ENCODE measurements at places on chromosomes 2 and 18.

DNA sequence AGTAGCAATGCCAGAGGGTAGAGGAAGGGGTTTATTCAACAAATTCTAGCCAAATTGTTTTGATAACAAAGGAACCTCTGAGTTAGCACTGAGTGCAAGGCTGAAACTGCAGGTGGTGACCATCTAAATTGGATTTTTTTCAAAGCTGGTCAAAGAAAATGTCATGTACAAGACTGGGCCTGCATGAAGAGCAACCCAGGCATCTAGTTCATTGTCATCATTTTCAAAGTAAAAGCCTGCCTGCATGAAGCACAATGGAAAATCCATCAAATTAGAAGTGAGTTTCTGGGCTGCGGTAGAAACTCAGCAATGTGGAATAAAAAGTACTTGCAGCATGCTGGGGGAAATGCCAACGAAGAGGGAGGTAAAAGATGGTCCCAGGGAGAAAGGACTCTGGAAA lies 80.8 kb upstream of the PPP1CB start:
- no peak for DNase-seq

DNA sequence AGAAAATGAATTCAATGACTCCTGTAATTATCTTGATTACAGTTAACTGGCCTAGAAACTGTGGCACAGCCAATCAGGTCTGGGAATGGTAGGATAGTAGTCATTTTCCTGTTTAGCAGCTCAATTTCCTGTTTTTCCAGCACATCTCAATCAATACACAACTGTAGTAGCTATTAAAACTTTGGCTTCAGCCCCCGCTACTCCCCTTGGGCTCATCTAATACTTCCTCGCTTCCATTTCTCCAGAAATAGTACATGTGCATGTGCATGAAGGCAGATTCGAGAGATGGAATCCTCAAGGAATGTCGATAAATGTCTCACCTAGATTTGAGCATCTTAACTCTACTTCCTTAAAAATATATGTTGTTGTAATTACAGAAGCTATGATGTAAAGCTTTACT lies 9.7 kb downstream of the COBLL1 start:
- no peak for DNase-seq

DNA sequence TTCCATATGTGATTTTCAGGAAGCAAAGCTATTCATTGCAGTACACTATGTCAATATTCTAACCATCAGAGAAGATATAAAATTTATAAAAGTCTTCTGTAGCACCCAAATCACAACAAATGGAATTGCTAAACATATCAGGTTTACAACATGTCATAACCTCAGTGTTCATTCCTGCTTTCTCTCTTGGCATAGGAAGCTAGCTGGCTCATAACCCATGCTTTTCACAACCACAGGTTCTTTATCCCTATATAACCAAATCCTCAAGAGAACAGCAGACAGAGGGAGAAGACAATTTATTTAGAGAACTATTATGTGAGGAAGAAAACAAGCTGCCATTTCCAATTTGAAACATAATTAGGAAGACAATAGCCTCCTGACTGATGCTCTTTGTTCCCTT lies 997.0 kb upstream of the ACVR2A start:
- DNase-seq = no peak

DNA sequence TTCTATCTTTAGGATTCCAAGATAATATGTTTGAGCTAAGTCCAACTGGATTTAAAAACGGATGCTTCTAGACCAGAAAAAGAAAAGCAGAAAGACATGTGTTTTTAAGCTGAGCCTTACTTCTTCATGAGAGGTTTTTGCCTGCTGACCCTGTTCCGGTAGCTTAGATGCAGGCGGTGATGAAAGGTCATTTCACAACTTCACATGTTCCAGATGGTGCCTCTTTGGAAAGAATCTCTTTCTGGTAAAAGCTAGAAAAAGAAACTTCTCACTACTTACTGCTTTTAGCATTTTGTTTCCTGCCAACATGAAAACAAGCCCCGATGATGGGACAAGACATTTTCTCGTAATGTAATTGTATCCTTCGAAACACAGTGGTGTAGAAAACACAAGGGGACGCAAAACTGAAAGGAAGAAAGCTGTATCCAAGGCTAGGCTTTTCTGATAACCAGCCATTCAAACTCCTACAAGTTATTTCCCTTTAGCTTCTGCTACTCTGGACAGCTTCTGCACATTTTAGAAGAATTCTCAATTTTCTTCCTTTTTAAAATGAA lies 407.3 kb upstream of the LYPD1 start:
- DNase-seq = no peak

GRCh38 chr18:50044402-50044801 lies 150.5 kb downstream of the MYO5B start:
- no peak for DNase-seq

- no peak for DNase-seq
Measured at GRCh38 chr2:71880846-71881610, 266.6 kb downstream of the CYP26B1 start.

DNA sequence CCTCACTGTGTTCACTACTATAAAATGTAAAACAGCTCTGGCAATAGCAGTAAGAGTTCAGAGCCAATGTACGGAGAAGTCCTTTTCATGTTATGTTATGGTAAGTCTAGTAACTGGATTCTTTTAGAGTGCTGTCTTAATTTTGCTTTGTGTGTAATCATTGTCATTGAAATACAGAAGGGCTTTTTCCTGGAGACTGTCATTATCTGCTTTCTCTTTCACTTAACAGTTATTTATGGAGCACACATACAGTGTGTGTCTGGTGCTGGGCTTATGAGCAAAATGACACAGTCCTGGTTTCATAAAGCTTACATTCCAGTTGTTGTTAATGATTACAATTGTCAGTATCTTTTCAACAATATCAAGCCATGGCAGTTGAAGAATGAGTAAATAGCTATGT lies 95.5 kb downstream of the CCDC102B start:
- no peak for DNase-seq

DNA sequence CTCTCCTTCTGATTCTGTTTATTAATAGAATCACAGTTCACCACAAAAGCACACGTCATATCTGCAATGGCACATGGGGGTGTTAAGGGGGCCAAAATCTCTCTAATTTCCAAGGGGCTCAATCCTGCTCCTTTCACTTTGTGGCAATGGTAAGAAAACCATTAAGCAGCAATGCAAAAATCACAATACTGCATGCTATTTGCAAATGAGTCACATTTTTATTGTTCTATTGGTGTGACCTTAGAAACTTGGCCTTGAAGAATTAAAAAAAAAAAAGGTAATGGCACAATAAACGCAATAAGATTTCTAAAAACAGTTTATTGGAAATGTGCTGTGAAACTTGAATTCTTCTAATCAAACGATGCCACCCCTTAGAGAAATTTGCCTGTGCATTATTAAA lies 251.5 kb downstream of the ZNF521 start:
- no peak for DNase-seq

DNA sequence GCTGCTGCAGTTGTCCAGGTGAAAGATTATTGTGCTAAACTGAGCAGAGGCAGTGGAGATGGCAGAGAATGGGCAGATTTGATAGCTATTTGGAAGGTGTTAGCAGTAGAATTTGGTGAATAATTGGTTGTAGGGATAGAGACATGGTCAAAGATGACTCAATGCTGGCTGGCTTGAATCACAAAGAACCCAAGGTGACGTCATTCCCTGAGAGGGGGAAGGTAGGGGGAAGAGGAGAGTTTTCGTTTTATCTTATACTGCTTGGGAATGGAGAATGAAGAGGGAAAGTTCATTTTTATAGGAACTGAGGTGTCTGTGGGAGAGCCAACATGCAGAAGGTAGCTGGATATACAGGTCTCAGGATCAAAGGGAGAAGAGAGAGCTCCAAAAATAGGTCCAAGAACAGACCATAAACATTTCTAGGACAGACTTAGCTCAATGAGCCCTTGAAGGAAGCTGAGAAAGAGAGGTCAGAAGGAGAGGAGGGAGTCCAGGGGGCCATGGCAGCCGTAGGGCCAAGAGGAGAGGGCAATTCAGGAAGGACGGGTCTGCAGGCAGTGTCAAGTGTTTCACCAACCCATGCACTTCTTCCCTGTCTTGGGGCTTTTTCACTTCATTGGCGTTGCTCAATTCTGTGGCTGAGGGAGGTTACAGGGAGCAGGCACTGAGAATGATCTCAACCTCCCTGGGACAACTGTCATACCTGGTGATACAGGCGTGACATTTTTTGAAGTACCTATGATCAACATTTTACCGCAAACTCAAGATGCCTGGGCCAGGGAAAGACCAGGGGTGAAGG lies 281.3 kb downstream of the TDRD15 start:
- DNase-seq = no peak

GRCh38 chr2:189022053-189022481 lies 47.9 kb downstream of the COL3A1 start:
- no peak for DNase-seq

- peak; percentile 49 for DNase-seq
Measured at GRCh38 chr2:183038341-183039300, at the start of gene NCKAP1. NCKAP1 (minus strand) TSS chr2:183038457; CDS start chr2:183038099, 358 bp downstream.

- no peak for DNase-seq
Measured at GRCh38 chr2:196380575-196380974, 209.2 kb upstream of the STK17B start.

DNA sequence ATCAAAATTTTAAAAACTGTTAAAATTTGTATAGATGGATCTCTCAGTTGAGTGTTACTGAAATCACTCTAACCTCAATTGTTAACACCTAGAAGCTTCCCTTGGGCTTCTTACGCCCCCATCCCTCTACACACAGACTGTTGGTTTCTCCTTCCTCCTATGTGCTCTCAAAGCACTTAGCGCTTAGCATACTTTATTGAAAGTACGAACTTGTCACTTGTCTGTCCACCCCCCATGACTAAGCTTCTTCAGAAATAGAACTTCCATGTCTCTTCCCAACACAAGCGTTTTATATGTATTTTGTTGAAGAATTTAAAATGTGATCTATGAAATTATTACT lies 441 bp downstream of the MPHOSPH10 start:
- DNase-seq = no peak

- DNase-seq = no peak
Measured at GRCh38 chr2:232436381-232437194, 19.4 kb upstream of the ALPI start.

GRCh38 chr18:63422864-63423304 lies 608 bp upstream of the VPS4B start:
- DNase-seq = no peak

DNA sequence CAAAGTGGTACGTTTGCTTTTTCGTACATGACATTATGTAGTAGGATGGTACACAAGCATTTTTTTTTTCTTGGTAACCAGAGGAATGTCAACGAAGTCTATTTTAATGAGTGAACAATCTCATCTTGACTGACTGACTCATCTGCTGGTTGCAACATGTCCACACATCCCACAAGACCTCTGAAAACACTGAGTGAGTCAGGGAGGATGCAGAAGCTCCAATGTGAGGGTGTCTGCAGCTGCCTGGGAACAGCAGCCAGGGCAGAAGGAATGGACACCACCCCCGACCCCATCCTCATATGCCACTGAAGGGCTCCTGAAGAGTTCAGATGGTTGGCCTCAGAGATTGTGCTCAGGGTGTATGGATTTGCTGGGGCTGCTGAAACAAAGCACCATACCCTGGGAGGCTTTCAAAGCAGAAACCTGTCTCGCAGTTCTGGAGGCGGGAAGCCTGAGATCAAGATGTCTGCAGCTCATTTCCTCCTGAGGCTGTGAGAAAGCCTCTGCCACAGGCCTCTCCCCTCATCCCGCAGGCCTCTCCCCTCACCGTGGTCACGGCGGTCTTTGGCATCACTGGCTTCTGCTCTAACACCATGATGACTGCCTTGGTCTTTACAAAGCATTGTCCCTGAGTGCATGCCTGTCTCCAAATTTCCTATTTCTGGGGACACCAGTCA lies 124.6 kb downstream of the LRATD1 start:
- no peak for DNase-seq

DNA sequence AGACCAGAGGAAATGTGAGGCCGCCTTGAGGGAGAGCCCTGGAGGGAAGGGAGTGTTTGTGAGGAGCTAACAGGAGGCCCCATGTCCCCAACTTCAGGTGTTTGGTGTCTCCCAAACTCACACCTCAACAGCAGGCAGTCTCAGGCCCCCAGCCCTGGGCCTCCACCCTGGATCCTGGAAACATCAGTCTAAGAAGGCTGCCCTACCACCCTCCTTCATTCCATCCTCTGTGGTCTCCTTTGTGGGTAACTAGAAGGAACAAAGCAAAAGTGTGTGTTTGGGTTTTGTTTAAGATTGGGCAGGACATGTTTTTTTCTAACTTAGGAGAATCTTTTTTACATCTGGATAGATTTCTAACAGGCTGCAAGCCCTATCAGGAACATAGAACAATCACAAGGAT lies 404.3 kb downstream of the BCL11A start:
- DNase-seq = no peak

DNA sequence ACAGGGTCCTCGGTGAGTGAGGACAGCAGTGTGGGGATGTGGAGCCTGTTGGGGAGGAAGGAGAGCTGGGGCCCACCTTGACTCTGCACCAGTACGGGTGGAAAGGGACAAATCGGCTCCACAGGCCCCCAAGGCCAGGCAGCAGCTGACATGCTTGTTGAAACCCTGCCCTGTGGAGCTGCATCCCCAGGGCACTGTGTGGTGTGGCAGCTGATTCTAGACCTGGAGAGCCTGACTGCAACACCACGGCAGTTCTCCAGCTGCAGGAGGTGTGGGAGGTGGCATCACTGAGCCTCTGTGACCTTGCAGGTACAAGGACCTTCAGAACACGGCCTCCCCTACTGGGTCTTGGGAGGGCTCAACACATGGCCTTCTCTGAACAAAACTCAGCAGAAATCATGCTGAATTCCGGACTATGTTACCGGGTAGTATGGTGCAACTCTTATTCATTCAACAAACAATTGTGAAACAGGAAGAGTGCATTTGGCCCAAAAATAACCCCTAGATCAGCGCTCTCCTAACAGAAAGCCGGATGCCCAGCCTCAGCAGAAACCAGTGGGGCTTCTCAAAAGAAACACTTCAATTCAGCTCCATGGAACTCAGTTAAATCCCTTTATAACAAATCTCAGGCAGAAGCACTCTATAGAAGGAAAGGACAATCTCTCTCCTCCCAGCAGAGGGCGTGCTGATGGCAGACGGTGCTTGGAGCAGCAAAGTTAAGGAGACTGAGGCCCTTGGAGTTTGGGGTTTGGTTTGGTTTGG lies 104.4 kb upstream of the SALL3 start:
- no peak for DNase-seq

DNA sequence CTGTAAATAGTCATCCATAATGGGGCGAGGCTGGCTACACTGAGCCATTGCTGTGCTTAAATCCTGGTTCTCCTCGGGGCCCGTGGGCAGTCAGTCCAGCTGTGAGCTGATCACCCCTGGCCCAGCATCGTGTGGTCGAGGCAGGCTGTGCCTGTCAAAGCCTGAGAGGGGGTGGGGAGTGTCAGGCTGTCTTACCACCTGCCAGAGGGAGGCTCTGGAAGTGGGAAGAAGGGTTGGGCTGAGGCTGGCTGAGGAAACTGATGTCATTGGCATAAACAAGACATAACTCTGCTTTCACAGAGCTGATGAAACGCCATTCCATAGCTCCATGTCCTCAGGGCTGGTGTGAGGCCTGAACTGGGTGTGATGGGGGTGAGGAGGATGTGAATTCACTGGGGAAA lies 49.7 kb downstream of the KLHL29 start:
- no peak for DNase-seq

GRCh38 chr18:75201282-75202270 lies 7.4 kb downstream of the PTGR3 start:
- DNase-seq = no peak

- no peak for DNase-seq
Measured at GRCh38 chr2:183532514-183532913, 408.3 kb downstream of the NUP35 start.
